ENCODE measurements at places on chromosomes 4 and X.

DNA sequence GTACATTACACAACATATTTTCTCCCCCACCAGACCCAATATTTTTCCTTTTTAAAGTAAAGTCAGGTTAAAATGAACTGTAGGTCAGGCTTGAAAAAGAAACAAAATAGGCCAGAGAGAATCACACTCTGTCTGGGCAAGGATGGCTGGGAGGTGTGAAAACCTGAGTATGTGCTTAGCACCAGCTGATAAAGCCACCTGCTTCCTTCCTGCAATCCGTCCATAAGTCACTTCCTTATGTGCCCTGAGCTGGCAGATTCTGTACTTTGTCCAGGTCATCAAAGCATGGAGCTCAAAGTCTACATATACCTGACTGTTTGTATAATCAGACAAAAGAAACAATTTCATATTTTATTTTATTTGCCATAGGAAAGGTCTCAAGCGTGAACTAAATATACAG lies 37.7 kb downstream of the ANTXR2 start:
- no peak for DNase-seq

DNA sequence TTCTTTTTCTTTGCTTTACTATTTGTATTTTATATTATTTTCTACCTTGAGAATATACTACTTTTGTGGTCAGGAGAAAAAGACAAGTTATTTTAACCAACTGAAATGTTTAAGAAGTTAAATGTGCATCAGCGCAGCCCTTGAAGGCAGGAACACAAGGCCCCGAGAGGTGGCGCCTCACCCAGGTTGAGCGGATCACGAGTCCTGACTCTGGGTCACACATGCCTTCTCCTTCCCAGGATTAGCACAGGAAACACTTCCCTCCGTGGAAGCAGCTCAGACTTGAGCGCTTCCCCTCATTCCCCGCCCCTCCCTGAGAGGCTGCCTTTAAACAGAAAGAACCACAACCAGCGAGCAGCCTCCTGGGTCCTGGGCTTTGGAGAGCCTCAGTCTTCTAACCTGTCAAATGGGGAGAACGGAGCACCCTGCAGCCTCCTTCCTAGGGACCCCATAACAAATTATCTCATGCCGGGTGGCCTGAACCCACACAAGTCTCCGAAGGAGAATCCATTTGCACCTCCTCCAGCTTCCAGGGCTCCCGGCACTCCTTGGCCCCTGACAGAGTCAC lies 217.6 kb downstream of the AFAP1 start:
- DNase-seq, result no peak

GRCh38 chr4:122705547-122706117 lies 26.9 kb upstream of the BBS12 start:
- no peak for DNase-seq

DNA sequence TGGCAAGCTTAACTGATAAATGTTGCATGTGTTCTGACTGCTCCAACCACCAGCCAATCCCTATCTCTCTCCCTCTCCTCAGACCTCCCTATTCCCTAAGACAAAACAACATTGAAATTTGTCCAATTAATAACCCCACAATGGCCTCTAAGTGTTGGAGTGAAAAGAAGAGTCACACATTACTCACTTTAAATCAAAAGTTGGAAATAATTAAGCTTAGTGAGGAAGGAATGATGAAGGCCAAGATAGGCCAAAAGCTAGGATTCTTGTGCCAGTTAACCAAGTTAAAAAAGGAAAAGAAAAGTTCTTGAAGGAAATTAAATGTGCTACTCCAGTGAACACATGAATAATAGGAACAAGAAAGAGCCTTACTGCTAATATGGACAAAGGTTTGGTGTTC lies 55.6 kb downstream of the FBXW7 start:
- DNase-seq, result no peak

GRCh38 chrX:153487590-153488071 lies 7.1 kb upstream of the BGN start:
- no peak for DNase-seq

GRCh38 chr4:71187404-71188155 lies 151.2 kb upstream of the SLC4A4 start:
- DNase-seq, result no peak
